ENCODE measurements at places on chromosomes 4 and X. TPM values are rescaled to one million over a fixed set of nuclear protein-coding genes. Genes with fewer than 3 reads are reported as not detected.

The SCML2 gene
- total RNA-seq, result 3.4 TPM

The DKK2 gene
- total RNA-seq, result 1.0 TPM

The LRAT gene
- total RNA-seq, result 7.3 TPM

The KCND1 gene
- total RNA-seq, result 0.54 TPM

The AKAP14 gene
- total RNA-seq, result not detected

The FOXR2 gene
- not detected for total RNA-seq

The COQ2 gene
- total RNA-seq, result 11.7 TPM

The CYP2U1 gene
- 13.4 TPM for total RNA-seq
